ENCODE measurements at places on chromosomes 11 and 22.
A peak's percentile ranks its signal among the peaks of the same experiment; 100 is the strongest.

GRCh38 chr11:19642185-19643158, 70.2 kb upstream of the NAV2 start:
- no peak for DNase-seq

DNA sequence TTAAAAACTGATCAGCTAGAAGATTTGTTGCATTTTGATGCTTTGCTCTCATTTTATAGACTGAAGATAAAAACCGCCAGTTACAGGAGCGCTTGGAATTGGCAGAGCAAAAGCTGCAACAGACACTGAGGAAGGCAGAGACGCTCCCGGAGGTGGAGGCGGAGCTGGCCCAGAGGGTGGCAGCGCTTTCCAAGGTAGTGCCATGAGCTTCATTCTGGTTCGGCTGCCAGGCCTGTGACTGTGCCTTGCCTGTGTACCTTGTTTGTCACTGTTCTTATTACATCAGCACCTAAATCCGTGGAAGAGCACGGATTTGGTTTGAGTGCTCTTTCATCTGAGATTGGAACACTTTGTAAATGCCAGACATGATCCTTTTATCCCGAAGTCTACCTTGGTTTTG, 61.4 kb downstream of the PPFIA1 start:
- DNase-seq = no peak

GRCh38 chr11:35237860-35238715, 99.1 kb downstream of the CD44 start:
- DNase-seq = peak; percentile 7

GRCh38 chr22:30087611-30088010, 7.3 kb downstream of the HORMAD2 start:
- no peak for DNase-seq

DNA sequence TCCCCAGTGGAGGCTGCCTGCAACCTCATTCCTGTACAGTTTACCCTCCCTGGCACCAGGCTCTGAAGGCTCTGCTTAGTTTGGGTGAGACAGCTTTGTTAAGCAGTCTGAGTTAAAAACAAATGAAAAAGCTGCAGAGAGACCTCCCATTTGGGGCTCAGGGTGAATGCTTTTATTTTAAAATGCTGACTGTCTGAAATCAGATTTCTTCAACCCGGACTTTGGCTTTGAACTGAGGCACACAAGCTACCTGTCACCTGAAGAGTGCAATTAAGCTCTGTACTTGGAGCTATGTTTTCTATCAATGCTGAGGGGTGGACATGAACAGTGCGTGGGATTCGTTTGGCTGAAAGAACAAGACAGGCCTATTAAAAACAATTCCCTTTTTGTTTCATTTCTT, 217.5 kb upstream of the SORL1-AS1 start:
- DNase-seq = no peak

GRCh38 chr11:60454212-60454611, 1.4 kb upstream of the MS4A1 start:
- DNase-seq = no peak

DNA sequence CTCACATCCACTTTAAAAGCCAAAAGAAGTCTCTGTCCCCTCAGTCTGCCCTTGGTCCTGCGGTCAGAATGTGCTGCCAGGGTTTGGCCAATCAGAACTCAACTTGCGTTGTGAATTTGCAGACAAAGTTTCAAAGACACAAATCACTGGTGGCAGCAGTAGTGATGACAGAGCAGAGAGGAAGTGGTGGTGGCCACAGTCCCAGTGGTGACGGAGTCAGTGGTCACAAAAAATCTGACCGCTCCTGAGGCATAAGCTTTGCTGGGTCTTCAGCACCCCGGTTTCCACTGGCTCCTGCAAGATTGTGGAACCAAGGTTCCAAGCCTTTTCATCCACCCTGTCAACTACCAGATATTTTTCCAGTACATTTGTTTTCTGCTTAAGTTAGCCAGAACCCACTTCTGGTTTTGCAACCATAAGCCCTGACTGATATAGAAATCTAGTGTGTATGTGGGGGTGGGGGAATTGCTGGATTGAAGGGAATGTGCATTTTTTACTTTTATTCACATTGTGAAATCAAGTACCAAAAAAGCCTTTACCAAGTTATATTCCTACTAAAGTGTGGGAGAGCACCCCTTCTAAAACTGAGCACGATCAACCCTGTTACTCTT, 112.3 kb downstream of the TMPRSS5 start:
- no peak for DNase-seq

DNA sequence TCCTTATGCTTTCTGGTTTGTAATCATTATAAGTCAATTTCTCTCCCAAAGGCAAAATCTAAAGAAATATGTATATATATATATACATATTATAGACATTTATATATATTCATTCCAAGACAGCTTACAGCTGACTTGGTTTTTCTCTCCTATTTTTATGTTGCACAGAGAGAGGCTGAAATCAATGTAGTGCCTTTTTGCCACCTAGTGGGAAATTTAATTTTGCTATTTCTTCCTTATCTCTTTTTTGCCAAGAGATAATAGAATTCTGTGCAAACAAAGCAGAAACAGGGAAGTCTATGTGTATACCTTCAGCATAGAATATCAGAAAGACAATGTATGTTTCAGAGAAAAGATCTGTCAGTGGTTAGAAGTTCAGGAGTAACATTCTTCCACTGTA, 186.0 kb upstream of the ANO5 start:
- DNase-seq = no peak

- no peak for DNase-seq
These were observed 744.1 kb downstream of the BRD1 start for GRCh38 chr22:49083607-49084006.

GRCh38 chr22:22903355-22903777, 15.8 kb downstream of the IGLL5 start:
- no peak for DNase-seq

GRCh38 chr11:8773916-8774539, 91.4 kb downstream of the RPL27A start:
- DNase-seq = no peak

- no peak for DNase-seq
These were observed 12.8 kb upstream of the SMIM38 start for GRCh38 chr11:69142895-69143294.

DNA sequence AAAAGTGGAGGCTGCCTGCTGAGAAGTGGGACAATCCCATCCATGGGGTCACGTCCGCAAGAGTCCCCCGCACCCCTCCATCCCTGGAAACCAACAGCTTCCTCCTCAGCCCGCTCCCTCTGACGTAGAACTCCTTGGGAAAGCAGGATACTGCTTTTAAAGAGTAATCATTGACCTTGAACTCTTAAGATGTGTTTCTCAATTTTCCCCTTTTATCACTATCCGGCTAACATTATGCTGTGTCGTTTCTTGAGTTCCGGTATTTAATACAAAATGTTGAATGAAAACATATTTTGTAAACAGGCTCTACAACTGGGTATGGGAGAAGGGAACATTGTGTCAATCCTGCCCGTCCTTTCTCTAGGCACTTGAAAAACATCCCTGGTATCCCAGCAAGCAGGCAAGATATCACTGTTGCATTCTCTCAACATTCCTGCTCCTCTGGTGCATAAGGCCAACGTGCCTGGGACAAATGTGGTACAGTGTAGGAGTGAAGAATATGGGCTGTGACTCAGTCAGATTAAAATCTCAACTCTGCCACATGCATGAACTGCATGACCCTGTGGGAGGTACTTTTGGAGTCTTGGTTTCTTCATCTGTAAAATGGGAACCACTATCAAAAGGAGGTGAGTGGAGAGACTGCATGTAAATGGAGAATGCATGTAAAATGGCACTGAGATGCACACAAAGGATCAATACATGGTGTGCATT, 52.8 kb downstream of the WT1 start:
- DNase-seq = no peak

DNA sequence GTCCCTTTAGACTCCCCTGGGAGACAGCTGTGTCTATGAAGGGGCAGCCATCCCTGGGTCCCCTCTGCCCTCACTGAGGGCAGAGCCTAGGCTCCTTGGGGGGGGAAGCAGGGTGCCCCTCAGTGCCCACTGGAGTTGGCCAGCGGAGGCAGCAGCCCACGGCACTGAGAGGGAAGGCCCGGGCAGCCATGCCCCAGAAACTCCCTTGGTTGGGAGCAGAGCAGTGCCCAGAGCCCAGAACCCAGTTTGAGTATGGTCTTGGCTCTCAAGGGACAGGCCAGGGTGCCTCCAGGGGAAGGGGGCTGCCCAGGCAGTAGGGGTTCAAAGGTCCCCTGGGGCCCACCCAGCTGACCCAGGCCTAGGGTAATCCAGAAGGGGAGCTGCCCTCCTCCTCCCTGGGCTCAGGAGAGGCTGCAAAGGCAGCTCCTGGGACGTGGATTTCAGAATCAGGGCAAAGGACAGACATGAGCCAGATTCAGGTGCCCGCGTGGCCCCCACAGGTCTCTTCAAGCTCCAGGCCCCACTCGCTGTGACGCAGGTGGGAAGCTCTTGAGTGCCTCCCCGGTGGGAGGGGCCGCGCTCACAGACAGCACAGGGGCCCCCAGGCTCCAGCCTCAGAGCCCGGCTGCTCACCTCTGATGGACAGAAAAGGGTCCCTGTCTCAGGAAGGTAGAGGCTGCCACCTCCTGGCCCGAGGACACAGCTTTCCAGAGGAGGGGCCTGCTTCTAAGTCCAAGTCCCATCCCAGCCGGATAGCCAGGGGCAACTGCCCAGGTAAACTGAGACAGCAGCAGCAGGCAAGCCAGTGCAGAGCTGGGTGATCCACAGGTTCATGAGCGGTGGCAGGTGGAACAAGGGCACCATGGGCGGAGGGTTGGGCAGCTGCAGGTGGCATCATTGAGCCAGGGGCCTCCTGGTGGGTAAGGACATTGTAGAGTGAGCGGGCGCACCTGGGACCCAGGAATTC, 2.6 kb downstream of the C11orf21 start:
- DNase-seq = no peak

DNA sequence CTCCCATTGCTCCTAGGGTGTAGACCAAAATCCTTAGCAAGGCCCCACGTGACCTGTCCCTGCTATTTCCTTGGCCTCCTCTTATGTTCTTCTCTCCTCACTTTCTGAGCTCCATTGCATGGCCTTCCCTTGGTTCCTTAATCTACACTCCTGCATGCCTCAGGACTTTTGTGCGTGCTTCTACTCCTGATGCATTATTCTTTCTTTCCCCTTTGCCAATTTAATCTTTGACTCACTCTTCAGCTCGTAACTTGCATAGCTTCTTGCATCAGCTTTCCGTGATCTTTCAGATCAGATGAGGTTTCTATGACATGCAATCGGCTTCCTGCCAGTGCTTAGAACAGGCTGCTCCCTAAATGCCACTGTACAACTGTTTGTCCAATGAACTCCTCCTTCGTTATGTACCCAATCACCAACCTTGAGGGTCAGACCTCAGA, 261.6 kb upstream of the CADM1 start:
- DNase-seq = no peak

- no peak for DNase-seq
These were observed 286.2 kb downstream of the GRM5 start for GRCh38 chr11:88779577-88779976.

DNA sequence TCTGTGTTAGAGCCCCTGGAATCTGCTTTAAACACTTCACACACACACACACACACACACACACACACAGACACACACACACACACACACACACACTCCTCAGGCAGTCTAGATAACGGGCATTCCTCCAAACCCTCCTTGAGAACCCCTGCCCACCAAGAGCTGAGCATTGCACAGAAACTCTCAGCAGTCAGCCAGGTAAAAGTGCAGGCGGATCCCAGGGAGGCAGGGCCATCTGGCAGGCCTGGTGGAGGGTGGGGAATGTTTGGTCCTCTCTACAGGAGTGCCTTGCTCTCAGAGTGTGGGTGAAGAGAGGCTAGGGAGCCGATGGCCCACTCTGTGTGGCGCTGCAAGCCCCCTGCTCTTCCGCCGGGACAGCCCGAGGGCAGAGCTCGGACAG, 190.2 kb downstream of the BUD13 start:
- no peak for DNase-seq

DNA sequence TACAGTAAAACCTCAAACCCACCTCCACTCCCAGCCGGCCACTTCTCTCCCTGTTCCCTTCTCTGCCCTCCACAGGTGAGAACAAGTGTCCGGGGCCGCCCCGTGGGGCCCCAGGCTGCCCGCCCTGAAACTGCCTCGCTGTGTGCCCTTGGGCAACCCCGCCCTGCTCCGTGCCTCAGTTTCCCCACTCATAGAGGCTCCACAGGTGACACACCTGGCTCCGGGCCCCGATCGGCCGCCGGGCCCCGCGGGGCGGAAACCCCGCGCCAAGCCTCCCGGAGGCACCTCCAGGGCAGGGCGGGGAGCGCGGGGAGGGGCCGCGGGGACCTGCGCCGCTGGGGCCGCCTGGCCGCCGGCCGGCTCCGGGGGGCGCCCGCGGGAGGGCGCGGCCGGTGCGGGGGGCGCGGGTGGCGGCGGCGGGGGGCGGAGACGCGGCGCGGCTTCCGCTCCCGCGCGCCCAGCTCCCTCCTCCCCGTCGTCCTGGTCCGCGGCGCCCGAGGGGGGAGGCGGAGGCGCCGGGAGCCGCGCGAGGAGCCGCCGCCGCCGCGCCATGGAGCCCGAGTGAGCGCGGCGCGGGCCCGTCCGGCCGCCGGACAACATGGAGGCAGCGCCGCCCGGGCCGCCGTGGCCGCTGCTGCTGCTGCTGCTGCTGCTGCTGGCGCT, at the start of gene LRP5:
TSS of gene LRP5 (plus strand) at position 475 of the 663 bp plus-strand sequence. CDS start at position 599, 124 bp downstream.
- DNase-seq = no peak

GRCh38 chr22:45240104-45240809, 437 bp downstream of the KIAA0930 start:
- no peak for DNase-seq

DNA sequence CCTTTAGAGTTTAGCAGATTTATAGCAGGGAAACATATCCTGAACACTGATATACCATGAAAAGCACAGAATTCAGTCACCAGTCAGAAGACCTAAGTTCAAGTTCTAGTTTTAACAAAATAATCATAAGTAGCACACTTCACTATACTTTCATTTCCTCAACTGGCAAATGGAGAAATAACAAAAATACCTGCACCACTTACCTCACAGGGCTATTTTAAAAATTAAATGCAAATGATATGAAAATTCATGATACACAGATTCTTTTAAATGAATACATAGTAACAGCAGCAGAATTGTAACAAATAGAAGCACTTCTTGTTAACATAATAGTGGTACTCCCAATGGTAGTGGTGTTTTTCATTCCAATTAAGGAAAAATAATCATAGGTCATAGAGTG, 139.0 kb downstream of the FCHSD2 start:
- no peak for DNase-seq

GRCh38 chr11:61486779-61487178, 21.8 kb upstream of the LRRC10B start:
- no peak for DNase-seq

GRCh38 chr11:6717426-6717825, 34.3 kb upstream of the MRPL17 start:
- no peak for DNase-seq

GRCh38 chr22:22744412-22745224, 100.2 kb downstream of the GGTLC2 start:
- DNase-seq = no peak

DNA sequence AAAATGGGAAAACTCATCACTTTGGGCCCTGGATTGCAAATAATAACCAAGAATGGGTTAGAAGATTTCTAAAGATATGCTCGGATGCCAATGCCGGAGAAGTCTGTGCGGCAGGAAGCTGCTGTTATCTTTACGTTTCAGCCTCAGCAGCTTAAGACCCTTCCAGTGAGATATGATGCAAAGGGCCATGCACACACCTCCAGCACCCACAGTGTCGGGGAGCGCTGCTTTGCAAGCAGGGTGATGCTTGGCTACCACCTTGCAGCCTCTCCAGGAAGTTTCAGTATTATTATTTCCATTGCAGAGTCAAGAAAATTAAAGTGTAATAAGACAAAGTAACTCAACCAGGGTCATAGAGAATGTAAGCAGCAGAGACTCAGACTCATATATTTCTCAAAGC, 37.3 kb downstream of the LARGE1 start:
- no peak for DNase-seq

GRCh38 chr11:68651208-68651984, 32.9 kb upstream of the GAL start:
- DNase-seq = no peak

GRCh38 chr11:76067099-76067498, 139.2 kb downstream of the WNT11 start:
- no peak for DNase-seq
